ENCODE measurements at places on chromosomes 11 and 22.
A peak's percentile ranks its signal among the peaks of the same experiment; 100 is the strongest.

DNA sequence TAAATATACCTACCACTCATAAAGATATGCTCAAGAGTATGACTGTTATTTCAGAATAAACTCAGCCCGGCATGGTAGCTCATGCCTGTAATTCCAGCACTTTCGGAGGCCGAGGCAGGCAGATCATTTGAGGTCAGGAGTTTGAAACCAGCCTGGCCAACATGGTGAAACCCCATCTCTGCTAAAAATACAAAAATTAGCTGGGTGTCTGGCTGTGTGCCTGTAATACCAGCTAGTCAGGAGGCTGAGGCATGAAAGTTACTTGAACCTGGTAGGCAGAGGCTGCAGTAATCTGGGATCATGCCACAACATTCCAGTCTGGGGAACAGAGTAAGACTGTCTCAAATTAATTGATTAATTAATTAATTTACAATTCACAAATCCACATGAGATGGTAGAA is 208.2 kb upstream of the PDGFD start:
- no peak for DNase-seq

GRCh38 chr11:3161720-3162409 is 3.2 kb downstream of the OSBPL5 start:
- DNase-seq = no peak

DNA sequence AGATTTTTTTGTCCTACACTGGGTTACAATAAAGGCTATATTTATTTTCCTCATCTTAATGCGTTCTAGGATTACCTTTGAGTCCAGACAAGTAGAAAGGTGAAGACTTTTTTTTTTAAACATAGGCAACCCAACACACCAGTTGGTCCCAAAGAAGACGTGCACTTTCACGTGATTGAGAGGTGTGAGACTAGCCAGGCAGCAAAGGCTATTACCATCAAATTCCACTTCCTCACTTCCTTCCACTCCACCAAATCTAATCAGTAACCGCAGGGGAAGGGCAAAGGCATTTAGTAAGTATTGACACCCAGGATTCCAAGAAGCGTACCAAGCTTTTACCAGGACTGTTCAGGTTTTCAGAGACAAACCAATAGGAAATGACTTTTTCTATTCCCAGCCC is 109.3 kb downstream of the APIP start:
- DNase-seq = no peak

DNA sequence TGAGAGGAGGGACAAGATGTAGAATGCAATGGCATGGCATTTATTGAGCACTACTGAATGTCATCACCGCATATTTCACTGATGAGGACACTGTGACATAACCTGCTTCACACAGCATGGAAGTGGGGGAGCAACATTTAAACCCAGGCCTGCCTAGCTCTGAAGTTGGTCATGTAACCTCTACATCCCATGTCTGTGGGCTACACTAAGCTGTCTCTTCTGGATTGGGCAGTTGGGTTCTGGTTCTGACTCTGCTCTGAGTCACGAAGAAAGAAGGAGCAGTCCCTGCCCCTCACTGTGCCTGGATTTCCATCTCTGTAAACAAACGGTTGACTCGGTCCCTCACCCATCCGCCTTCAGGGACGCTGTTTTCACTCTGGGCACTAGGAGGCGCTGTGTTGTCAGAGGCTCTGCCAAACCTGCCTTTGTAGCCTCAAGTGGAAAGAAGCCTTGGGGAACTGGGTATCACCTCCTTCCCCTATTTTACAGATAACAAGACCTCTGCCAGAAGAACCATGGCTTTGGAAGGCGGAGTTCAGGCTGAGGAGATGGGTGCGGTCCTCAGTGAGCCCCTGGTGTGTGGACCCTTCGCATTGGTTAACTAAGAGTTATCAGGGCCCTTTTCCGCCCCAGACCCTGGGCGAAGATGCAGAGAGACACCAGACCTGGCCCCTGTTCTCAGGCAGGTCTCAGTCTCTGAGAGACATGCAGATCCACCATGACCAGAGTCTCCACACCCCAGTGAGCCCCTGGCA is 12.7 kb upstream of the ARHGEF17 start:
- peak; percentile 56 for DNase-seq

DNA sequence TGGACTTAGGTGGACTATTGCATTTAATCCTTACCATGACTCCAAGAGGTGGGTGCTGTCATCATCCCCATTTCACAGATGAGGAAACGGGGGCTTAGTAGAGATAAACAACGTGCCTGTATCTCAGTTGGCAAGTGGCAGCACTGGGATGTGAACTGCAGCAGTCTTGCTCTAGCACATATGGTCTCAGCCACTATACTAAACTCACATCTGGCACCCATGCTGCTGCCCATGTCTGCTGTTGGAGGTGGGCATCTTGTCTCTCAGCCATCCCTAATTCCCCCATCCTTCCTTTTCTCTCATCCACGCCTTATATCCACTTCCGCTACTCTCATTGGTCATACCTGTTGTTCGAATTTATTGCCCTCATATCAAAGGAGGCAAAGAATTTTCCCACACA is 3.8 kb downstream of the PRG3 start:
- DNase-seq = no peak

DNA sequence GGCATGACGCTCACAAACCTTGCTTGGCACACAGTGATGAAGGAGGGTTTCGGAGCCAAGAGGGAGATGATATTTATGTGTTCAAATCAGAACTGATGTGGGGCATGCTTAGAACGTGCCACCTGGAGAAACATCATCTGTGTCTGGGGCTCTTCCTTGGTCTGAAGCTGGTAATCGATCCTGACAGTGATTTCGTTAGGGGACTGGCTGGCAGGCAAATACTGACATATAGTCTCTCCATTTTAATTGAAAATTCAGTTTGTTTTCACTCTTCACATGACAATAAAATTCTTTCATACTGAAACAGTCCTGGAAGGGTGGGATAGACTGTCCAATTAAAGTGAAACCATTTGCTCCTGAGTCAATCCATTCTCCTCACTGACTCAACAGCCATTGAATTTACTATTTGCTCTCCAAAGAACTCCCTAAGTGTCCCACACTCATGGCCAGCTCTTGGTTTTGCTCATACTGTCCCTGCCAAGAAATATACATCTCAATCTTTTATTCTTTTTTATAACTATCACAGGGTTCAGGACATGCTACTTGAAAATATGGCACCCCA is 134.8 kb downstream of the TRPC6 start:
- DNase-seq = no peak

DNA sequence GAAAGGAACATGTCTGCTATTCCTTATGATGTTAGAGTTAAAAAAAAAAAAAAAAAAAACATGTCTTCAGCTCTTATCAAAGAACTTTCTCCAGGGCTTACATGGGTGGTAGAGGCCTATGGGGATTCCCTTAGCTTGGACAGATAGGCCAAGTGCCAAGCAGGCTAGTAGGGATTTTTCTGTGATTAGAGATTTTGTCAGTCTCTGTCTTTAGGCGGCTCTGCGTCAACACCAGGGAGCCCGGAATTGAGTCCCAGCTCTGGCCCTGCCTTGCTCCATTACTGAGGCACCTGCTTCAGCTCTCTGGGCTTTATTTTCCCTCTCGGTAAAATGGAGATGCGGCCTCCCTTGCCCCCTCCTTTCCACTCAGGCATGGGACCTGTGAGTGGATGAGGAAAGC is 13.1 kb downstream of the CRY2 start:
- no peak for DNase-seq

DNA sequence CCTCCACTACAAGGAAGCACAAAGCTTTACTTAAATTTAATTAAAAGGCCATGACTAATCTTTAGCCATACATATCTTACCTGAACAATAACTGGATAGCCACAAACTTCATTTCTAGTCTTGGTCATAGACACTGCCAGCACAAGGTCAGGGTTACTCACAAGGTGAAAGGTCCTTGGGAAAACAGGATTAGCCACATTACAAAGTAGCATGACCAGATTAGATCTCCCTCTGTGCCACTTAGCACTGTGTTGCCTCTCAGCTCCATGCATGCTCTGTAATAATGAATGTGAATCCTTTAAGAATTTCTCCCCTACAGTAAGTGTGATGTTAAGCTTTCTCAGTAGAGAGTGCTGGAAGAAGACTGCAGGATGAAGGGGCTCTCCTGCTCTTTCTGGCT is 325.1 kb upstream of the MPPED2 start:
- no peak for DNase-seq

- no peak for DNase-seq
Observed at GRCh38 chr11:105368711-105369110, 229.1 kb upstream of the CARD18 start.

- DNase-seq = no peak
Observed at GRCh38 chr11:111417011-111417765, 38.1 kb upstream of the POU2AF1 start.

- no peak for DNase-seq
Observed at GRCh38 chr22:28900379-28900925, 17.1 kb downstream of the ZNRF3 start.

DNA sequence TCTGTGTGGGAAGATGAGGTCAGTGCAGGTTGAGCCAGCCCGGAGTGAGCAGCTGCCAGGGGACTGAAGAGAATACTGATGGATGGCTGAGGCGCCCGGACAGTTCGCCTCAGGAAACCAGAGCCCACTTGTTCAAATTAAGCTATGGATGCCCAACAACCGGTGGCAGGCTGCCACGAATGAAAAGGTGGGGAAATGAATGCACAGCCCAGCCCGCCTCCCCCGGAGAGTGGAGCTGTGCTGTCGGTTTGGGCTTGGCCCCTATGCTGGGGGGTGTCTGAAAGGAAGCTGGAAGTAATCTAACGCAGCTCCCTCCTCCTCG is 21.9 kb downstream of the HSPA8 start:
- DNase-seq = no peak

- DNase-seq = no peak
Observed at GRCh38 chr22:43326331-43327156, 16.6 kb downstream of the SCUBE1 start.

- DNase-seq = no peak
Observed at GRCh38 chr11:834371-835316, 1.9 kb downstream of the CD151 start.

DNA sequence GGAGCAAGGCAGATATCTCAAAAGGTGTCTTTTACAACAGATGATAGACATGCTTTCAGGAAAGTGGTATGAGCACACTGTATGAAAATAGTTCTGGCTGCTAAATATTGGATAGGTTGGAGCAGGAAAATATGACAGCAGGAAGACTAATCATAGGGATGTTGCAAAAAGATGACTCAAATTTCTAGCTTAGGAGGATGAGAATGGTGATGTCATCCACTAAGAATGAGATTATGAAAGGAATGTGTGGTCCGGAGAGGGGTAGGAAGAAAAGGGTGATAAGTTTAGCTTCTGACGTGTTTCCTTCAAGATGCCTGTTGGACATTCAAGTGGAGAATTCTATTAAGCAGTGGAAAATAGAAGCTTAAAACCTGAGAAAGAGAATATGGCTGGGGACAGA is 46.4 kb downstream of the RCN1 start:
- no peak for DNase-seq

GRCh38 chr11:65524741-65525545 is at the start of gene SCYL1:
TSS of gene SCYL1 (plus strand) at chr11:65525083. CDS start at chr11:65525154, 71 bp downstream.
- DNase-seq = peak; percentile 79

- no peak for DNase-seq
Observed at GRCh38 chr22:26617271-26618199, at the start of gene CRYBB1. TSS of gene CRYBB1 (minus strand) at chr22:26618027. CDS start at chr22:26616319, 1,708 bp downstream.

GRCh38 chr11:74507582-74507981 is 14.1 kb upstream of the LIPT2 start:
- DNase-seq = no peak

- no peak for DNase-seq
Observed at GRCh38 chr11:46200537-46201281, 76.8 kb upstream of the CREB3L1 start.

DNA sequence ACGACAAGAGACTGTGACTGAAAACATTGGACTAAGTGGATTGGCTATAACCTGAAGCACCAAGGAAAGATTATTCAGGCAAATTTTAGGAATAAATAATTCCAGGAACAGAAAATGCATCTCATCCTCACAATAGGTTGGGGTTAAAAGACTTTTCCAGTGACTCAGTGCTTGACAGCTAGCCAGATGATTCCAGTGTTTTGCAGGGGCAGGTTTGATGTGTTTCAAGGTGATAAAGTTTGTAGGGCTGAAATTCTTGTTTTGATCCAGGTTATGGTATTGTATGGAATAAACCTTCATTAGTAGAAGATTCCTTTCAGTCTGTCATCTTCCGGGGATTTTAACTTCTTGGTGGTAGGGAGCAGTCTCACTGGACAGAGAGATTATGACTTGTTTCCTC is 2.3 kb downstream of the EXT2 start:
- DNase-seq = no peak

GRCh38 chr22:43302531-43303041 is 40.6 kb downstream of the SCUBE1 start:
- DNase-seq = no peak

GRCh38 chr11:126063507-126063852 is 814 bp upstream of the CDON start:
- DNase-seq = no peak

GRCh38 chr11:74695705-74696280 is 35.4 kb downstream of the CHRDL2 start:
- no peak for DNase-seq

DNA sequence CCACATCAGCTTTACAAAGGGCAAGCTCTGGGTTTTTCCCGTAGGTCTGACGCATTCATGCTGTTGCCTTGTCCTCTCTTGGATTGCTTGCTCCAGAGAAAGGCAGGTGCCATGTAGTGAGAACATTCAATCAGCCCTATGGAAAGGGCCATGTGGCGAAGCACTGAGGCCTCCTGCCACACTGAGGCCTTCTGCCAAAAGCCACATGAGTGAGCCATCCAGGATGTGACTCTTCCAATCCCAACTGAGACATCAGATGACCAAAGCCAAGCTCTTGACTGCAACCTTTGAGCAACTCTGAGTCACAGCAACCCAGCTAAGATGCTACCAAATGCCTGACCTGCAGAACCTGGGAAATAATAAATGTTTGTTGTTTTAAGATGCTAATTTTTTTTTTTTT is 9.0 kb upstream of the PANX3 start:
- no peak for DNase-seq

DNA sequence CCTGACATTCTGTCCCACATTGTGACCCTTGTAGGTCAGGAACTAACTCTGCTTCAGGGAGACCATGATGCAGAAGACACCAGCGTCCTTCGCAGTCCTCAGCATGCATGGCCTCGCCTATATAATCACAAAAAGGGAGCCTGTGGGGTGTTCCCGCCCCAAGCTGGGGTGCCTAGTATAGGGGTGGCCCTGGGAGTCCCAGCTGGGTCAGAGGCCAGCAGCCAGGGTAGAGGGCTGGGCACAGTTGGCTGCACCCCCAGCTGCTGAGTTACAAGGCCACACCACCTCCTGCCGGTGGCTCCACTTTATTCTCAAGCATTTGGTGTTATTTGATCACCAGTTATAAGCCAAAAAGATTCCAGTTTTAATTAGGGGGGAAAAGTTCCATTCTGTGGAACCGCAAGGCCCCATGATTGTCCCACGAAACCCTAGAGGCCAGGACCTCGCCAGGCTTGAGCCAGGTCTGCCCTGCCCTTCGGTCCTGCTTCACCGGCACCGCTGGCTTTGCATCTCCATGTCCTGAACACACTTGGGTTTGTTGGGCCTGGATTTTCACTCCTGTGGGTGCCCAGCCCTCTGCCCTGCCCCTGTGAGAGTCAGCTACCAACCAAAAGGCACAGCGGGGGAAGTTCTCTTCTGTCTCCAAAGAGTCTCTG is 15.0 kb upstream of the GNB1L start:
- no peak for DNase-seq
